Stimulated activated CD4-positive, alpha-beta T cell treated with anti-CD3 and anti-CD28 coated beads, Interleukin-12 subunit alpha, Interleukin-12 subunit beta, amount 100 ng/mL, for 24 hours (primary cell): ENCODE measurements at places on chromosomes 4 and X.

- no peak for DNase-seq
Observed at GRCh38 chrX:124488412-124489161, 142.2 kb downstream of the SH2D1A start.

DNA sequence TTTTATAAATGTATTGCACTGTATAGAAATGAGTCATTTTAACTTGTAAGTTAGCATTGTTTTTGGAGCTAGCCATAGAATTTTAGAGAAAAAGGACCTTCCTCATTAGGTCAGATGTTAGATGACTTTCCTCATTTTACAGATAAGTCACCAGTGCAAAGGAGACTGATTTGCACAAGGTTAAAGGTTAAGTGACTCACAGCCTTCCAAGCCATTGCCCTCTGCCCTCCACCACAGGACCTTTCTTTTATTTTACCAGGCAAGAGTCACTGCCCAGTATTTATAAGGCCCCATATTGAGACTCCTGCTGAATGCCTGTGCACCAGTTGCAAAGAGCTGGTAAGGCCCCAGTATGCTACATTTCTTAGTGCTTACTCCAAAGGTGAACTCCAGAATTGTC lies 4.2 kb upstream of the ABCG2 start:
- no peak for DNase-seq

- DNase-seq: no peak
Observed at GRCh38 chrX:134419784-134420183, 40.2 kb upstream of the HPRT1 start.

DNA sequence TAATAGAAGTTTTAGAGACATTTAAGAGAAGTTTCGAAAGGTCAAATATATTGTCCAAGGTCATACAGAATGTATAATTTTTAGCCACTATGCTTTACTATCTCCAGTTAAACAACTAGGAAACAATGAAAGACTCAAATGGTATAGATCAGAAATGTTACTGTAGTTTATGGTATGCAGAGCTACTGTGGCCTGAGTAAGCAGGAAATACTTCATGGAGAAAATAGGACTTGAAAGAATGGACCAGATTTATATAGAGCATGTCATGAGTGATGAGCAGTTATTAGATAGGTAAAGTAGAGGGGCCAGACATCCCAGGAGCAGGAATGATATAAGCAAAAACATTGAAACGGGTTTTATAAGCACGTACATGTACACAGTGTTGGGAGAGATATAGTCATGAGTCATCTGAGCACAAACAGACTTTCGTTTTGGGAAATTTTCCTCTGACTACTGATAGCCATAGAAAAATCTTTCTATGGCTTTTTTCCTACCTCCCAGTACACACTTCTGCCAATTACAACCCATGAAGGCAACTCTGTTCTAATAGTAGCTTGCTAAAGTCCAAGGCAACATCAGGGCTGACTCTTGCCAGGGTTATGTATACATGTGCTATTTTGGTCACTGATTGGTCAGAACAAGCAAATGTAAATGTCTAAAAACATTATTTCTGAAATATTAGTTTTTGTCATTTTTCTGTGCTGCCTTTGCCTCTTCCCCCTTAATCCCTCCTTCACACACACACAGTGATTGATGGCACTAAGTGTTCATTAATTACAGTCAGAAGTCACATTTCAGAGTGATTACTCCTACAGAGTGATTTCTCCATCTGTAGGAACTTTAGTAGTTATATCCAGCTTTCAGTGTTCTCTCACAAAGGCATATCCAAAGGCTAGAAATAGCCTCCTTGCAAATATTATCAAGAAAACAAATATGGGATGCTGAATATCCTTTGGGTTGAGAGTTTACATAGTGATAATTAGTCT lies 198.7 kb downstream of the ENOX2 start:
- DNase-seq: no peak

DNA sequence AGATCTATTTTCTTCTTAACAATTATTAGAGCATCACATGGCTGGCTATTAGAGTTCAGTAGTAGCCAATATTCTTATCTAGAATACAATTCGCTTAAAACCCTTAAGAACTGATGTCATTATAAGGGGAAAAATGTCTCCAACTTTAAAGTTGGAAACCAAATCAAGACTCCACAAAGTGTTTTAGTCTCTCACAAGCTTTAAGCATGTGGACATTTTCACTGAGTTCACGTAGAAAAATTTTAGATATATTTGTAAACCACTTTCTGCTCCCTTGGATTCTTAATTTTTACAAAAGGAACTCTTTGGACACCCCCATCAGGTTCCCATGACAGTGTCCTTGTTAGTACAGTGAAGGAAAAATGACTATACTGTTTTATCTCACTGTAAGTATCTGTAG lies 123.9 kb upstream of the NAP1L5 start:
- DNase-seq: no peak

DNA sequence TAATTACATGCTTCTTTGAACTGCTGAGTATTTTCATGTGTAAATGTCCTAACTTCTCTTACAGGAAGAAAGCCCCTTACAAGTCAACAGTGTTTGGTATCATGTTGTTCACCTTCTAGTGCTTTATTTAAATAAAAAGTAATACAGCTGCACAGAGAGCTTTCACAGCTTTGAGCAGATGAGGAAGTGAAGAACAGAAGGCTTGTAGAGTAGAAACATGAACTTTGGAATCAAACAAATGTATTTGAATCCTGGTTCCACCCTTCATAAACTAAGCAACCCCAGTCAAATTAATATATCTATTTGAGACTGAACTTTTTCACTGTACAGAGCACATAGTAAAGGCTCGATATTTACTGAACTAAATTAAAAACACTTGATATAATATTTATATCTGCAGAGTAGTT lies 120.5 kb downstream of the CAMK2D start:
- DNase-seq: no peak

GRCh38 chrX:73930300-73930699 lies 367.3 kb downstream of the CHIC1 start:
- DNase-seq: no peak

DNA sequence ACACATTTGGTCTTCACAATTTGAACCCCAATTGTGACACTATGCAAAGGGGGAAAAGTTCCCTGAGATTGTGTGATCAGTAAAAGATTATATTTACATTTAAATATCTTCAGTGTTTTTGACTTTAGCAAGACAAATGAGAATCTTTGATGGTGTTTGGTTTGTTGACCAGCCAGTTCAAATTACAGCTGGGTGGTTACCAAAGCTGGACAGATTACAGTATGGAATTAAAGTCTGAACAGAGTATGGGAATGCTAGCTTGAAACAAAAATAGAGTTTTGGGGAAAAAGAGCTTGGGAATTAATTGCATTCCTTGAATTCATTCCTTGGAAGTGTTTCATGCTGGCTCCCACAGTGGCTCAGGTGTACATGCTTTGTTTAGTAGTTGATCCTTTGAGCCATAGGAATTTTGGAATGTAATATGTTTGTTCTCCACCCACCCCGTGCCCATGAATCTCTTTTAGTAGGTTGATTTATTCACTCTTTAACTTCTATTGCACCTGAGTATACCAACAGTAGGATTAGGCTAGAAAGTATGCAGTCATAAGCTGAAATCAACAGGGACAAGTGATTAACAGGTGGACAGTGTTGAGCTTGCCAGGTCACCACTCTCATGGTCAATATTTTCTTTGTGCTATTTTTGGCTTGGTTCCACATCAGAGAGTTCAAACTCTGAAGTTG lies 81.1 kb upstream of the HELT start:
- no peak for DNase-seq

DNA sequence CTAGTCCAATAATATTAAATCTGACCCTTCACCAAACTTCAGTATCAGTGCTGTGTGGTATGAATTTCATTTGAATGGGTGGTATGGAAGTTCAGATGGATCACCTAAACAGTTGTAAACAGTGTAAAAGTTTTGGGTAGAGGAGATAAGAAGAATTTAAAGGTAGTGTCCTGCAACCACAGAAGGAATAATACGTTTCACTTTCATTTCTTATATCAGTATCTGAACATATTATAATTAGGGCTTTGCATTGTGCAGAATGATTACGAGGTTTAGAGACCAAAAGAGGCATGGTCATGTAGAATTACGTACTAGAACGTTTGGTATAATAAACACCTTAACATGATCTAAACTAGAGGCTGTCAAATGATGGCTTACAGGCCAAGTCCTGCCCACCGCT lies 116.1 kb downstream of the PDLIM5 start:
- no peak for DNase-seq

DNA sequence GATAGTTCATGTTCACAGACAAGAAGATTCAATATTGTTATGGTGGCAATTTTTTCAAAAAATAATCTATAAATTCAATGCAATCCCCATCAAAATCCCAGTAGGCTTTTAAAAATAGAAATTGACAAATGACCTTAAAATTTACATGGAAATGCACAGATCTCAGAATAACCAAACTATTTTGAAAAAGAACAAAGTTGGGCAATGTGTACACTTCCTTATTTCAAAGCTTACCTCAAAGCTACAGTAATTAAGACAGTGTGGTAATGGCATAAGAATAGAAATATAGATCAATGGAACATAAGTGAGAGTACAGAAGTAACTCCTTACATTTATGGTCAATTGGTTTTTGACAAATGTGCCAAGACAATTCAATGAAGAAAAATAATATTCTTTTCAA lies 39.0 kb downstream of the FRMD7 start:
- no peak for DNase-seq

DNA sequence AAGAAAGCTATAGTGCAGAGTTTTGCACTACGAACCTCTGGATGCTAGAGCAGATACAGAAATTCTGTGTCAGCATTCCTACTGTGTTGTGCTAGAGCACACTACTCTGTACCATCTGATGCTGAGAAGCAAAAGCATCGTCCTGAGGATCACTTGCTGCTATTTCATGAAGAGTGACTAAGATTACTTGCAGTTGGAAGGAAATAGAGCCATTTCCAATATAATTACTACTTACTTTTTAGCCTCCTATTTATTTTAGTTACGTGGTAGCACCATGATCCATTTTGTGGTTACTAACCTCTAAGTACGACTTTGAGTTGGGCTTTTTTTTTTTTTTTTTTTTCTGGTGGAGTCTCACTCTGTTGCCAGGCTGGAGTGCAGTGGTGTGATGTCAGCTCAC lies 226.7 kb downstream of the PALLD start:
- DNase-seq: no peak

- DNase-seq: no peak
Observed at GRCh38 chrX:101397779-101398178, 7.0 kb downstream of the RPL36A start.

DNA sequence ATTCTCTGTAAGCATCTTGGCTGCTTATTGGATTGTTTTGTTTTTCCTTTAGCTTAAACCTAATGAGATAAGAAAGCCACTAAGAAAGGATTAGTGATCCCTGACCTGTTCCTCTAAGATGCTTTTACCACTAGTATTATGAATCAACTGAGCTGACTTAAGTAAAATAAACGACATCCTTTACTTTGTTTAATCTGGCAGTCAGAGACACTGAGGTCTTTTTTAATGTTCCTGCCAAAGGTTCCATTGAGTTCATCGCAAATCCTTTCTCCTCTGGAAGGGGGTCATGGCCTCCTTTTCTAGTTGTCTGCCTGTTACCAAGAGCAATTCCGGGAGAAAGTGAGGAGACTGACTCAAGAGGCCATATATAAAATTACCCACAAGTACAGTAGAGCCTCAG lies 1038.3 kb upstream of the SLIT2 start:
- DNase-seq: no peak

DNA sequence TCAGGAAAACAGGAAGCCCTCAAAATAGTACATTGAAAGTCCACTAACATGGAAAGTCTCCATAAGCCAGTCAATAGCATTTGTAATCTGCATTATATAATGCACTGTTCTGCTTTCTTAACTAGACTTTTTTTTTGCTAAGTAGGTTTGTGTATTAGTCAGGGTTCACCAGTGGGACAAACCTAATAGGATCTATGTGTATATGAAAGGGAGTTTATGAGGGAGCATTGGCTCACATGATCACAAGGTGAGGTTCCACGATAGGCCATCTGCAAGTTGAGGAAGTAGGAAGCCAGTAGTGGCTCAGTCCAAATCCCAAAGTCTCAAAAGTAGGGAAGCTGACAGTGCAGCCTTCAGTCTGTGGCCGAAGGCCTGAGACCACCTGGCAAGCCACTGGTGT lies 116.0 kb downstream of the MXRA5 start:
- DNase-seq: no peak

DNA sequence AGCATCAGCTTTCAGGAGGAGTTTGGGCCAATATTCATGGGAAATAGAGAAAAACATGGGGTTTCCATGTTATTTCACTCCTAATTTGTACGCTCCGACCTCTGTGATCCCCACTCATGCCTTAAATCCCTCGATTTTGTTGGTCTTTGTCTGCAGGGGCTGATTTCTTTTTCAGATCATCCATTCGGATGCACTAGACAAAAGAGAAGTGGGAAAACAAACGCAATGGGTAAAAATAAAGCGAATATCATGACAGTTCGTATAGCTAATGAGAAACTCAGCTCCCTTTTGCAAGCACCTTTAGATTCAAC lies 139.1 kb upstream of the PLAC1 start:
- DNase-seq: no peak

- no peak for DNase-seq
Observed at GRCh38 chrX:66203114-66203513, 39.1 kb downstream of the HEPH start.

- no peak for DNase-seq
Observed at GRCh38 chr4:168632301-168632725, 135.5 kb downstream of the PALLD start.

- DNase-seq: peak; percentile 5
Observed at GRCh38 chr4:1113311-1114009, at the start of gene RNF212. TSS of gene RNF212 (minus strand) at chr4:1113564. CDS start at chr4:1113464, 100 bp downstream.

DNA sequence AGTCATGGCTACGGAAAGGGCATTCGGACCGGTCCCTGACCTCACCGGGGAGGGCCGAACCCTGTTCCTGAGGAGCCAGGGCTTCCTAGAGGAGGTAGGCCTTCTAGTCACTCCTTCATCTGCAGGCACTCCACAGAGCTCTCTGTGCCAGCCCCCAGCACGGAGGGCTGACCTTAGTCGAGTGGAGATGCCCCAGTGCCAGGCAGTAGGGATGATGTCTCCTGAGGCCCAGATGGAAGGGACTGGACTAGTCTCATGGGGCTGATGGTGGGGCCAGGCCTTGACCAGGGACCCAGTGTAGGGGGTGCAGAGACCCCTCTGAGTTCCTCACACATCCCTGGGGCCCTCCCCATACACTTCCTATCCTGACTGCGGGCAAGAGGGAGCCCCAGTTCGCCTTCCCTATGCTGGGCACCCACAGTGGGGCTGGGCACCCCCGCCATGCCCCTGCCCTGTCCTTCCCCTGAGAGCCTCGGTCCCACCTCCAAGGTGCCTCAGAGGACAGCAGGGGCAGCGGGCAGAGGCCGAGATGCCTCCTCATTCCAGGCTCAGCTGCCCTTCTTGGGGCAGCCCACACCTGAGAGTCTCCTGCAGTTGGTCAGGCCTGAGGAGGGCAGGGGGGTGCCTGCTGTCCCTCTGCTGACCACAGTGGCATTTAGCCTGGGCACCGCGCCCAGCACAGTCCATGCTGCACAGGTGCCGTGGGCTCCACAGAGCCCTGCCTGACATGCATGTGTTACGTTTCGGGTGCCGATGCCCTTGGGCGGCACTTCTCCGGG lies 1.4 kb upstream of the MSANTD1 start:
- DNase-seq: no peak

- no peak for DNase-seq
Observed at GRCh38 chrX:151488677-151489076, 74.8 kb upstream of the PASD1 start.

- no peak for DNase-seq
Observed at GRCh38 chrX:11750046-11750445, 8.0 kb upstream of the MSL3 start.

- no peak for DNase-seq
Observed at GRCh38 chrX:781224-782204, 150.9 kb downstream of the SHOX start.
